Activated T-helper 1 cell treated with anti-CD3 and anti-CD28 coated beads, Interleukin-12 subunit alpha, Interleukin-12 subunit beta, Interleukin-2, Interleukin-4 antibody, amounts not matched to agents 30 ng/mL and 10 ng/mL and 1 ng/mL, durations not matched to agents 14 hours and 24 hours and 36 hours (primary cell): ENCODE measurements at places on chromosomes 5 and 9.

DNA sequence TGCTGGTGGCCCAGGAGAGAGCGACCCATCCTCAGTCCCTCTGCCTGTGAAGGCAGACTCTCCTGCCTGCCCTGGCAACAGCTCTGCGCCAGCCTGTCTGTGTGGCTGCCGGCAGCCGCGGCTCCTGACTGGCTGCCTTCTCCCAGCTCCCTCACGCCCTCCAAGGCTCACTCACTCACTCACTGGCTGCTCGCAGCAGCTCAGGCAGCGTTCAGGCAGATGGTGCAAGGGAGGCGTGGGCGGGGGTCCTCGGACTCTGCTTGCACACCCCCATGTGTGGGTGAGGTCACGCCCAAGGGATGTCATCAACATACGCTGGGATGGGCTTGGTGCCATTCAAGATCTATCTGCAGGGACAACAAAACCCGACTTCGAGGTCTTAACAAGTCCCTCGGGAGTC, 66.7 kb downstream of the DAB2IP start:
- H3K27me3 ChIP-seq, result no peaks in the 10 kb centered on the region
- H3K4me3 ChIP-seq, result no peak overlapping the region
- H3K4me1 ChIP-seq, result no peaks in the 10 kb centered on the region
- no peak overlapping the region for H3K27ac ChIP-seq

GRCh38 chr5:42948961-42949347, 91.2 kb downstream of the ANXA2R start:
- H3K27me3 ChIP-seq, result peaks cover 18% of the 10 kb centered on the region
- H3K36me3 ChIP-seq, result peaks cover 9% of the 10 kb centered on the region
- no peak for DNase-seq

GRCh38 chr5:173858021-173858669, 30.0 kb upstream of the CPEB4 start:
- H3K4me1 ChIP-seq, result no peaks in the 10 kb centered on the region
- no peak overlapping the region for H3K27ac ChIP-seq
- DNase-seq, result no peak
- H3K4me3 ChIP-seq, result no peak overlapping the region
- peaks cover 5% of the 10 kb centered on the region for H3K27me3 ChIP-seq
- no peaks in the 10 kb centered on the region for H3K36me3 ChIP-seq

DNA sequence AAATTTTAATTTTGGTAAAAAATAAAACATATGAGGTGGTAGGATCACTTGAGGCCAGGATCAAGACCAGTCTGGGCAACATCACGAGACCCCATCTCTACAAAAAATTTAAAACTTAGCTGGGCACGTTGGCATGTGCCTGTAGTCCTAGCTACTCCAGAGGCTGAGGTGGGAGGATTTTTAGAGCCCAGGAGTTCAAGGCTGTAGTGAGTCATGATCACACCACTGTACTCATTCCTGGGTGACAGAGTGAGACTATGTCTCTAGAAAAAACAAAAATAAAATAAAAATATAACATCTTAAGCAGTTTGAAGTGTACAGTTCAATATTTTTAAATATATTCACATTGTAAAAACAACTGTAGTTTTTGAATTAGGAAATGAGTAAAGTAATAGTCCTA, 108.3 kb downstream of the SMIM15 start:
- no peak for DNase-seq
- H3K4me3 ChIP-seq, result no peak overlapping the region
- H3K27ac ChIP-seq, result no peak overlapping the region
- H3K36me3 ChIP-seq, result no peaks in the 10 kb centered on the region

DNA sequence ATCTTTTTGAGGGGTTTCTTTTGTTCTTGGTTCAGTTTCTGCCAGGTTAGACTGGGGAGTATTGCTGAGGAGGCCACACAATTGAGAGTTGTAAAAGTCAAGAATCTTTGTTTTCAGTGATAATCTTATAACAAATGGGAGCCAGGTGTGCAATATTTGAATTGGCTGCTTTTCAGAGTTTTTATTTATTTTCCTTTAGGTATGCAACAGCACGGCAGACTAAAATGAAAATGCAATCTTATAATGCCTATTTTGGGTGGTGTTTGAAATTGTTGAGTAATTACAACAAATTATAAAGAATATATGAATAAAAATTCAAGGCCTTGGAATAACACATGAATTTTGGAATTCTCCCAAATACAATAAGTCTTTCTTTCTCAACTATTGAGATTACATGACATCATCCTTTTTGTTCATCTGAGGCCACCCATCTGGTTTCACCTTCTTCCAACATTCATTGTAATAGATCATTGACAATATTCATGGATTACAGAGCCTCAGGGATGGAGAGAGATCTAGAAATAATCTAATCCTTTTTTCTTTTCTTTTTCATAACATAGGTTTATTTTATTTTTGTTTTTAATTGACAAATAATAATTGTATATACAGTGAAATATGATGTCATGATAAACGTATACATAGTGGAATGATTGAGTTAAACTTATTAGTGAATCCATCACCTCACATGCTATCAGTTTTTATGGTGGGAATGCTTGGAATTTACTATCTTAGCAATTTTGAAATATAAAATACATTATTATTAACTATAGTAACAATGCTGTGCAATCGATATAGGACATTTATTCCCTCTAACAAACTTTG, 1061.0 kb downstream of the NR2F1-AS1 start:
- peaks cover 7% of the 10 kb centered on the region for H3K4me1 ChIP-seq
- H3K27me3 ChIP-seq, result no peaks in the 10 kb centered on the region
- no peaks in the 10 kb centered on the region for H3K36me3 ChIP-seq
- H3K4me3 ChIP-seq, result no peak overlapping the region
- H3K27ac ChIP-seq, result no peak overlapping the region

- H3K36me3 ChIP-seq, result peaks cover under 1% of the 10 kb centered on the region
- peaks cover 36% of the 10 kb centered on the region for H3K27me3 ChIP-seq
- H3K4me3 ChIP-seq, result no peak overlapping the region
- H3K4me1 ChIP-seq, result peaks cover 19% of the 10 kb centered on the region
- no peak for DNase-seq
Observed at GRCh38 chr5:135304352-135305221, 94.4 kb downstream of the MACROH2A1 start.

DNA sequence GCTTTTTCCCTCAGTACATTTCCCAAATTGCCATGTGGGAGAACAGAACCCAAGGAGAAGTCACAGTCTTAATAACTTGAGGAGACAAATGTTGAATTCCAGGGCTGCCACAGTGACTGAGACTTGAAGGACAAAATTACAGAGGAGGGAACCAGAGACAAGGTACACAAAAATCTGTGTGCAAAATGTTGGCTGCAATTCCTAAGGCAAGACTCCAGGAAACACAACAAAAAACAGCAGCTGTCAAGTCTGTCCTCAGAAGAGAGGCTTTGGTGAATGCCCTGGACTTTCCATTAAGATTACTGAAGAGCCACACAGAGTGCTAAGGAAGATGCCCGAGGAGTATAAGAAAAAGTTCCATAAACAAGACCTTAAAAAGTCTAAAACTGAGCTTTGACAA, 21.1 kb downstream of the AP3B1 start:
- peaks cover 9% of the 10 kb centered on the region for H3K36me3 ChIP-seq
- H3K27me3 ChIP-seq, result no peaks in the 10 kb centered on the region
- no peaks in the 10 kb centered on the region for H3K4me1 ChIP-seq
- no peak overlapping the region for H3K4me3 ChIP-seq

DNA sequence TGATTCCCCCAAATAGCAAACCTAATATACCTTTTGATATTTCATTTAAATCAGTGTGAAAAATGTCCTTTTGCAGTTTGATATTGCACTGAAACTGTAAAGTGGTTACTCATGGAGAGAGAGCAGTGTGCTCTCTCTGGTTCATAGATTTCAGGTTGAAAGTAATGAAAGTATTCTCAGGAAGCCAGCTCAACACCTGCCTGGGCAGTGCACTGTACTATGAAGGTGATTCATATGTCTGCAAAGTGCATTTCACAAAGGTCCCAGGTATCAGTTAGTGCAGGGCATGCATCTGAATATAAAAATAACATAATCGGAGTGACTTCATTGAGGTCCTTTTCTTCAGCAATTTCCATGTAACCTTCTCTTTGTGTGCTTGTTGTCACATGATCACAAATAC, 274.3 kb downstream of the CDH18 start:
- H3K36me3 ChIP-seq, result no peaks in the 10 kb centered on the region
- no peaks in the 10 kb centered on the region for H3K4me1 ChIP-seq
- H3K27me3 ChIP-seq, result no peaks in the 10 kb centered on the region
- no peak overlapping the region for H3K4me3 ChIP-seq
- H3K27ac ChIP-seq, result no peak overlapping the region
- no peak for DNase-seq

DNA sequence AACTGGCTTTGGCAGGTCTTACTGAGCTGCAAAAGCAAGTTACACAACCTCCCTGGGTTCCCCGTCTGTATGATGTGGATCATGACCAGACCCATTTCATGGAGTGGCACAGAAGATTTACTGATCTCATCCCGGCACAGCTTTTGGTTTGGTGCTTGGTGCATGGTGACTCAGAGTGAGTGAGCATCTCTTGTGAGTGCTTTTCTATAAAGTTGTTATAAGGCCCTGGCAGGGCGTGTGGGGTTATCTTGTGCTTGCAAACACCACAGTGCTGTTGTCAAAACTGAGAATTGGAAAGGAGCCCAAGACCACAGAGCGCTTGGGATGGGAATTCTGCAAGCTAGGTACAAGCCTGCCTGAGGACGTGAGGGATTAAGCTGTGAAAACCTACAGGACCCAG, 425.2 kb downstream of the GADD45G start:
- peaks cover 17% of the 10 kb centered on the region for H3K27me3 ChIP-seq
- no peak for DNase-seq
- H3K36me3 ChIP-seq, result no peaks in the 10 kb centered on the region
- no peak overlapping the region for H3K27ac ChIP-seq

GRCh38 chr9:14341437-14342122, 27.6 kb upstream of the NFIB start:
- H3K4me1 ChIP-seq, result no peaks in the 10 kb centered on the region
- no peaks in the 10 kb centered on the region for H3K36me3 ChIP-seq
- peaks cover 13% of the 10 kb centered on the region for H3K27me3 ChIP-seq
- DNase-seq, result no peak
- H3K4me3 ChIP-seq, result no peak overlapping the region

GRCh38 chr5:169121630-169122420, 179.1 kb downstream of the SLIT3 start:
- no peak overlapping the region for H3K27ac ChIP-seq
- DNase-seq, result no peak
- no peak overlapping the region for H3K4me3 ChIP-seq
- H3K4me1 ChIP-seq, result no peaks in the 10 kb centered on the region
- no peaks in the 10 kb centered on the region for H3K36me3 ChIP-seq

DNA sequence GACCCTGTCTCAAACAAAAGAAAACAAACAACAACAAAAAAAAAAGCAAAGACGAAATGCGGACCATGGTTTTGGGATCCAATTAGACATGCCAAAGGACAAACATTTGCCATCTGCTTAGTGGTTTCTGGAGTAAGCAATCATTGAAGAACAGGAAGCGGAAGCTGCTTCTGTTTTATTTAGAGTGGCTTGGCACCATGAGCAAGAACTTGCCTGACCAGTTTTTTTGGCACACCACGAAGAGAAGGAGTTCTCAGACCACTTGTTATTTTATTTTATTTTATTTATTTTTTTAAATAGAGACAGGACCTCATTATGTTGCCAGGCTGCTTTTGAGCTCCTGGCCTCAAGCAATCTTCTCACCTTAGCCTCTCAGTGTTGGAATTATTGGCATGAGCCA, 17.0 kb downstream of the BTF3 start:
- no peak overlapping the region for H3K4me3 ChIP-seq
- peaks cover 10% of the 10 kb centered on the region for H3K4me1 ChIP-seq
- H3K36me3 ChIP-seq, result no peaks in the 10 kb centered on the region

GRCh38 chr9:16594787-16595186, 275.7 kb downstream of the BNC2 start:
- no peaks in the 10 kb centered on the region for H3K4me1 ChIP-seq
- H3K27ac ChIP-seq, result no peak overlapping the region
- no peaks in the 10 kb centered on the region for H3K27me3 ChIP-seq
- H3K36me3 ChIP-seq, result no peaks in the 10 kb centered on the region

- no peak overlapping the region for H3K27ac ChIP-seq
- no peak for DNase-seq
- no peaks in the 10 kb centered on the region for H3K4me1 ChIP-seq
- H3K4me3 ChIP-seq, result no peak overlapping the region
- peaks cover 8% of the 10 kb centered on the region for H3K27me3 ChIP-seq
Observed at GRCh38 chr9:90830977-90831376, 29.4 kb downstream of the SYK start.

DNA sequence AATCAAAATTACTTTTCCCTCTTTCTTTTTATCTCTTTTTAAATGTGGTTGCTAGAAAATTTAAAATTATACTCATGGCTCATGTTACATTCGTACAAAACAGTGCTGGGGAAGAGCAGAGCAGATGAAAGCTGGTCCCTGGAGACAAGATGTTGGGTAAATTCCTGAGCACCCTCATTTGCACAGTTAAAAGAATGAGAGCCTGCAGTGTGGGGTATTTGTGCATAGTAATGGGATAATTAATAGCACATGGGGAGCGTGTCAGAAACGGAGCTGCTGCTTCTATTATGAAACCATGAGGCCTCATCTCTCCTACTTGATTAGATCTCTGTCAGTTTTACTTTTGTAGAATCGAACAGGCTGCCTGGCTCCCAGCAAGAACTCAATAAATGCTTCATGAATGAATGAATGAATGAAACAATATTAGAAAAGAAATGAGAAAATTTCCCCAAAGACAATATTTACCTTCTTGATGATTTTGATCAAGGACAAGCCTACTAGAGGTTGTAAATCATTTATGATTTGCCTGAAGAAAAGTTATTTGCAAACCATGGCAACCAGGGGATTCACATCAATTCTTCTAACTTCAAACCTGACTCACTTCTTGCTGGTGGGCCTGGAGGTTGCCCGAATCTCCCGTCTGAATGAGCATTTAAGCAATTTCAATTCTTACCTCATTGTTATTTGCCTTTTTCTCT, 177.2 kb upstream of the TUT7 start:
- no peaks in the 10 kb centered on the region for H3K4me1 ChIP-seq
- H3K4me3 ChIP-seq, result no peak overlapping the region
- H3K27ac ChIP-seq, result no peak overlapping the region
- DNase-seq, result no peak
- H3K27me3 ChIP-seq, result no peaks in the 10 kb centered on the region

DNA sequence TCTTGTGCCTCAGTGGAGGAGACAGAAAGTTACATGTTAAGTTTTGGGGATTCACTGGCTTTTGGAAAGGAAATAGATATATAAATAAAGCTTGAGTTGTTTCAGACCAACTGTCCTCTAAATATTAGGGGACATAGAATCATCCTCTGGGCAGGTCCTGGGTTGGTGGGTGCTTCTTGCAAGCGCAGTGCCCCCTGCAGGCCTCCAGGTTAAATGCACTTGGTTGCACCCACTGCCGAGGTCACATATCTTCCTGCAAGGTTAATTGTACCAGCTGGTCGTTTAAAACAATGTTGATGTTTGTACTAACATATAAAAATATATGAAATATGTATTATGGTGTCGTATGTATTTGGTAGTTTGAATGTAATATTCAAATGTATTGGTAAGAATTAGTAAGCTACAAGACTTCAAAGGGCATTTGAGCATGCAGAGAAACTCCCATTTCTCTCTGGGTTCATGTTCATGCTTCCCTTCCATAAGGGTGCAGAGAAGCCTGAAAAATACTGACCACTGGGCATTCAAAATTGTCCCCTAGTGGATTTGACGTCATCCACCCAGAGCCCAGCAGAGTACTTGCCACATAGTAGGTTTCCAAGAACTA, 87.0 kb downstream of the ZNF618 start:
- H3K27me3 ChIP-seq, result no peaks in the 10 kb centered on the region
- no peak overlapping the region for H3K4me3 ChIP-seq
- H3K4me1 ChIP-seq, result no peaks in the 10 kb centered on the region

GRCh38 chr5:154260224-154260927, 69.8 kb downstream of the GALNT10 start:
- DNase-seq, result no peak
- H3K36me3 ChIP-seq, result peaks cover 23% of the 10 kb centered on the region
- H3K4me3 ChIP-seq, result no peak overlapping the region
- H3K27me3 ChIP-seq, result no peaks in the 10 kb centered on the region
- peaks cover 8% of the 10 kb centered on the region for H3K4me1 ChIP-seq
- no peak overlapping the region for H3K27ac ChIP-seq
